ENCODE measurements at places on chromosomes 11 and 22.

- DNase-seq = no peak
Measured at GRCh38 chr11:95697614-95698408, 91.8 kb downstream of the FAM76B start.

DNA sequence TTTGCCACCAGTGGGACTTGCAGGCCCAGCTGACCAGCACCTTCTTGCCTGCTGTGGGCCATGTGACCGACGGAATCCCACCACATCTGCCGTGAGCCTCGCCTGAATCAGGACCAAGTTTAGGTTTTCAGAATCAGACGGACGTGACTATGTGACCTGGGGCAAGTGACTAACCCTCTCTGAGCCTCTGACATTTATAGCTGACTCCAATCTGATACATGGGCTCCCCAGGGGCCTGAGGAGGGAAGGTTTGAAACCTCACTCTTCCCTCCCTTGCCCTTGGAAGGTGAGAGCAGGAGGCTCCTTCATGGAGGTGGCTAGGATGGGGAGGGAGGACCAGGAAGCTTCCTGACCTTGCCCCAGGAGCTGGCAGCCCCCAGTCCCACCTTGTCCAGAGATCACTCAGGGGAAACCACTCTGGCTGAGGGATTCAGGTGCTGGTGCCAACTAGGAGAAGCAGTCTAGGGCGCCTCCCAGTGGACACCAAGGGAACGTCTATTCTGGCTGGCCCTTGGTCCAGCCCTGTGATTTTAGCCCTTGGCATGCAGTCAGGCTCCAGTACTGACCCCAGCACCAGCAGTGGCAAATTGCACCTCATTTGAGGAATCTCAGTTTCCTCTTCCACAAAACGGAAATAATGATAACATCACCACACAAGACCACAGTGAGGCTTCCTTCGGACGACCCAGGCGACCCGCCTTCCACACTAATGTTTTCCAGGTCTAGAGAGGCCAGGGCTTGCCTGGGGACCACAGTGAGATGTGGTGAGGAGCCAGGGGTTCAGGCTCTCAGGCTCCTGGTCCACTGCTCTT lies 47.2 kb upstream of the SYT7 start:
- peak; percentile 95 for DNase-seq

- DNase-seq = no peak
Measured at GRCh38 chr22:46945481-46945880, 183.0 kb downstream of the TBC1D22A start.

- no peak for DNase-seq
Measured at GRCh38 chr11:84384731-84385130, 1098.6 kb upstream of the CCDC90B start.

- DNase-seq = no peak
Measured at GRCh38 chr22:20232237-20232598, 35.9 kb downstream of the RTN4R start.

- no peak for DNase-seq
Measured at GRCh38 chr11:43810929-43811596, 69.6 kb upstream of the ALKBH3 start.

GRCh38 chr11:9015677-9016076 lies 11.9 kb upstream of the NRIP3 start:
- DNase-seq = peak; percentile 84

DNA sequence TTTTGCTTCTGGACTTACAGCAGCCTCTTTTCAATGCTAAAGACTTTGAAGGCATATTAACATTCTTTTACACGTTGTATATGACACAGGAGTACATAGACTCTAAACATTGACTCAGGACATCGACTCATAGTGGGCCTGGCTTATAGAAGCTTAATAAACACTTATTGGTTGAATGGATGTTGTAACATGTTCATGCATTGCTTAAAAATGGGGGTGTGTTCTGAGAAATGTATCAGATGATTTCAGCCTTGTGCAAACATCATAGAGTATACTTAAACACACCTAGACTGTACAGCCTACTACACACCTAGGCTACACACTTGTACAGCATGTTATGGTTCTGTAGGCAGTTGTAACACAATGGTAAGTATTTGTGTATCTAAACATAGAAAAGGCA lies 17.9 kb downstream of the TTC17 start:
- no peak for DNase-seq

DNA sequence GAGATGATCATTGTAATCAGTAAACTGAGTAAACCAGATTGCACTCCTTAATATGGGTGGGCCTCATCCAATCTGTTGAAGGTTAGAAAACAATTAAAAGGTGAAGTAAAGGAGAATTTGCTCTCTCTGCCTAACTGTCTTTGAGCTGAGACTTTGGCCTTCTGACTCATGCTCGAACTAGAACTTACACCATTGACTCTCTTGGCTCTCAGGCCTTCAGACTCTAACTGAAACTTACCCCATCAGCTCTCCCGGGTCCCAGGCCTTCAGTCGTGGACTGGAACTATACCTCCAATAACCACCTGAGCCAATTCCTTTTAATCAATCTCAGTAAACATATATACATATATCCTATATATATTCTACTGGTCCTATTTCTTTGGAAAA lies 34.0 kb downstream of the LGR4 start:
- no peak for DNase-seq

- DNase-seq = peak; percentile 80
Measured at GRCh38 chr11:70761094-70761907, 363.0 kb downstream of the CTTN start.

GRCh38 chr22:28014211-28015045 lies 95.4 kb upstream of the PITPNB start:
- DNase-seq = peak; percentile 63

- no peak for DNase-seq
Measured at GRCh38 chr11:112524798-112525197, 264.1 kb upstream of the PLET1 start.

GRCh38 chr22:25374869-25375268 lies 155.4 kb downstream of the CRYBB2 start:
- peak; percentile 59 for DNase-seq

DNA sequence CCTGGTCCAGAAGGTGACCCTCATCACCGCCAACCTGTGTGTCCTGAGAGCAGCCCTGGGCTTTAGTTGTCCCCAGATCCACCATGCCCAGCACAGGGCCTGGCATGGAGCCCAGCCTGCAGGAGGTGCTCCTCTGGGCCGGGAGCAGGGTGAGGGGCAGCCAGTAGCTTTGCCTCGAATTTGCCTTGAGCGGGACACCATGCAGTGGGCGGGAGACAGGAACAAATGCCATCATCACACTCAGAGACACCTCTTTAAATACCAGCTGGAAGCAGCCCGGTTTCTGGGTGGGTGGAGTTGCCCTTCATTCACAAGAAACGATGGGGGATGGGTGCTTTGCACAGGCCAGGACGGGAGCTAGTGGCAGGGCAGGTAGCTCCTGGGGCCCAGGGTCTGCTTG lies 19.3 kb downstream of the FLRT1 start:
- no peak for DNase-seq

GRCh38 chr11:17683377-17684161 lies 35.8 kb upstream of the MYOD1 start:
- DNase-seq = no peak

GRCh38 chr11:80031014-80031600 lies 590.3 kb upstream of the TENM4 start:
- DNase-seq = no peak

GRCh38 chr11:46686886-46687795 lies 13.3 kb downstream of the ARHGAP1 start:
- DNase-seq = peak; percentile 98

DNA sequence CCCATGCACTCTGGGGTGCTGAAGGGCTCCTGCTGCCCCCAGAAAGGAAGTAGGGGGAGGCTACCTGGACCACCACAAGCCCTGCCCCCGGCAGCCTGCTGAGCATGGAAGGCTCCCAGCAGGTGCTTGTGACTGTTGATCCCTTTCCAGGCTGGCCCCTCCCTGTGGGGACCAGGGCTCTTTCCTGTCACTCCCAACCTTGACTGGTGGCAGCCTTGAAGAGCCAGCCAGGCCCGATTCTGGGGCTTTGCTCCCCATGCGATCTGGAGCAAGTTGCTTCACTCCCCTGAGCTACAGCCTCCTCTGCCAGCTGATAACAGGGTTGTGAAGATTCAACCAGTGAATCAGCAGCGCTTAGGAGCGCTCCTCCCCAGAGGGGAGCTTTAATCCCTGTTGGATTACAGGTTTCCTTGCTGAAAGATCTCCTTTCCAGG lies 4.6 kb upstream of the CST6 start:
- DNase-seq = peak; percentile 66

DNA sequence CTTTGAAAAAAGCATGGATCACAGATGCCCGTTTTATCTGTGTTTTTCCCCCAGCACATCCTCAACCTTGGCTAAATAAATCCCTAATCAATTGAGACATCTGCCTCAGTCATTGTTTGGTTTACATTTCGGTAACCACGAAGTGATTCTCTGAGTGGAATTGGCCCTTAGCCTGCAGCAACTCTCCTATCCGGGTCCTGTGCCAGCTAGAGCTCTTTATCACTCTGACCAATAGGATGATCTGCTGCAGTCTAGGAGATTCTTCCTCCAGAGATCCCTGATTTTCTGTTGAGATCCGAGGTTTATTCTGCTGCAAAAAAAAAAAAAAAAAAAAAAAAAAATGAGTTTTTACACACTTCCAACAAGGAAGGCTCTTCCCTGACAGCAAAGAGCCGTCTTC lies 137.3 kb downstream of the KCNA4 start:
- no peak for DNase-seq

DNA sequence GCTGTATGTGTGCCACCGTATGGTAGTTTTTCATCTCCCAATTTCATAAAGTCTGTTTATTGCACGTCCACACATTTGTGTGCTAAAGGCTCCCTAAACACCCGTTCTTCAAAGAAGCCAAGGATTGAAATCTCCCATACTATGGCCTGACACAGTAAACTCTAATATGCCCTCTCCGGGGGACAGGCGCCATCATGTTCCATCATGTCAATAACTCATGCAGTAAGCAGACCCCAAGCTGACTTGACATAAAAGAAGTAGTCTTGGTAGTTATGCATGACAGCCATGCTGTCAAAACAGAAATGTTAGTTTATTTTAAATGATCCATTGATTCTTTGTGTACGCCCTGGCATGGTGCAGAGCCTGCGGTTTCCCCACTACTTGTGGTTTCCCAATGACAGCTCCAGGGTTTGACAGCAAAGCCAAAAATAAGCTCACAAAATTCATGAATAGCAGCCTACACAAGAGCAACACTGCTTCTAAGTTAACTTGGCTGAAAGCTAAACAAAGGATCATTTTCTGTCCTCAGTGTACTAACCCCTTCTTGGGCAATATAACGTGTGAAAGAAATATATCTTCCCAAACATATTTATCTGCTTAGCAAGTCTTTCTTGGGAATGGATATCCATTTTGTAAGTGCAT lies 56.5 kb upstream of the CABP7 start:
- peak; percentile 65 for DNase-seq

GRCh38 chr11:56045538-56045937 lies 18.1 kb downstream of the OR5AS1 start:
- DNase-seq = no peak

GRCh38 chr11:13224324-13224723 lies 53.3 kb upstream of the BMAL1 start:
- no peak for DNase-seq

DNA sequence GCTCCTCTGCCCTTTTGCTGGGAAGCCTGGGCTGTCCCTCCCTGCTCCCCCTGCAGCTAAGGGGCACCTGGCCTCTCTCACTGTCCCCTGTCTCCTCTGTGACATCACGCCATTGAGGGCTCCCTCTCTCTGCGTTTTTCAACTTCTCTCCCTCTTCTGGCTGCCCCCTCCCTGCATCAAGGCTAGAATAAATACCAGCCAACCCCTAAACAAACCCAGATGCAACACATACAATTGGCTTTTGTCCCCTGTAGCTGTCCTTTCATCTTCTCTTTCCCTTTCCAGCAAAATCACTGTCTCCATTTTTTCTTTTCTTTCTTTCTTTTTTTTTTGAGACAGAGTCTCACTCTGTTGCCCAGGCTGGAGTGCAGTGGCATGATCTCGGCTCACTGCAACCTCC lies 3.3 kb upstream of the MIEF1 start:
- peak; percentile 15 for DNase-seq

DNA sequence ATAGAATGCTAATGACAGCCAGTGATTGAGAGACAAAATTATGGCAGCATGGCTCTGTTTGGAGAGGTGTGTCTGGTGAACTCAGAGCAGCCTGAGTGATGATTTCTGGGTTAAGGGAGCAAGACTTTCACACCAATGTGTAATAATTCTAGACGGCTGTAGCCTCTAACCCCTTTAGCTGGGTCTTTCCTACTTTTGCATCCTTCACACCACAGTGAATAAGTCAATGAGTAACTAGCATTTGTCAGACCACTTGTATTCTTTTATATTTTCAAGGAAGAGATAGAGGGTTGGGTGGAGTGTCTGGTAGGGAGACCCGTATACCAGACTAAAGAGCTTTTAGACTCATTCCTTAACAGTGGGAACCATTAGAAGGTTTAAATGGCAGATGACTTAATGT lies 50.4 kb downstream of the ATXN10 start:
- DNase-seq = no peak

- peak; percentile 84 for DNase-seq
Measured at GRCh38 chr11:11620921-11621572, 758 bp downstream of the GALNT18 start.

DNA sequence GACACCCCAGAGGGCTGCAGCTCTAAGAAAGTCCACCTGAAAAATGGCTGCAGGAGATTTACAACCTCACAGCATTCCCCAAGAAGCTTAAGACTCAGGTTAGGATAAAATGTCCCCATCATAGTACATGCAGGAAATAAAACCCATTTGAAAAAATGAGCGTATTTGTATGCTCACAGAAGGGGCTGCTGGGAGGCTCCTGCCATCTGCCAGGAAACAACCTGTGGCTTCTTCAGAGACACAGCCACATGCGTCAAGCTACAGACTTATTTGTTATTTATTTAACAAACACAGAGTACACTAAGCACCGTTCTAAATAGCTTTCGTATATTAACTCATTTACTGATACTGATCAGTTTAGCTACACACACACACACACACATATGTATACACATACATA lies 73.4 kb downstream of the FEZ1 start:
- DNase-seq = no peak

GRCh38 chr11:123406441-123407129 lies 23.5 kb upstream of the GRAMD1B start:
- DNase-seq = no peak

DNA sequence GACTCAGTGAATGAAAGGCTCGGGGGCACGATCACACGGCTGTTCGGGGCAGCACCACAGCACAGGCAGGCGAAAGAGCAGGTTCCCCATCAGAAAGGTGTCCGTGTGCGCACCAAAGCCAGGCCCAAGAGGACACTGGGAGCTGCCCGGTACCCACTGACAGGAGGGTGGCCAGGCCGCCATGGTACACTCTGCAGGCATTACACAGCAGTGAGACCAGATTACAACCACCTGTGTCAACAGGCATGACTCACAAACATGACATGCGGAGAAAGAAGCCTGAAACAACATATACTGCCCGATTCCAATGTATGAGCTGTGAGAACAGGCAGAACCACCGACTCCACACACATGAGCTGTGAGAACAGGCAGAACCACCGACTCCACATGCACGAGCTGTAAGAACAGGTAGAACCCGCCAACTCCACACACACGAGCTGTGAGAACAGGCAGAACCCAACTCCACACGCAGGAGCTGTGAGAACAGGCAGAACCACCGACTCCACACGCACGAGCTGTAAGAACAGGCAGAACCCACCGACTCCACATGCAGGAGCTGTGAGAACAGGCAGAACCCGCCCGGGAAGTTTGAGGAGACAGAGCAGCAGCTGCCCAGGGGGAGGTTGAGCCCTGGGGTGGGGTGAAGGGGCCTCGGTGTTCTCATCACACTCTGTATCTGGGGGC lies 32.6 kb downstream of the KIAA0930 start:
- DNase-seq = peak; percentile 92

GRCh38 chr11:128627666-128628324 lies 40.4 kb upstream of the ETS1 start:
- no peak for DNase-seq

GRCh38 chr11:11441091-11441490 lies 88.0 kb upstream of the CSNK2A3 start:
- DNase-seq = no peak

GRCh38 chr22:24398409-24398808 lies 29.0 kb upstream of the ADORA2A start:
- no peak for DNase-seq
